Chondrocyte (in vitro differentiated cells): ENCODE measurements at places on chromosomes 3 and 15. TPM values are rescaled to one million over a fixed set of nuclear protein-coding genes. Genes with fewer than 3 reads are reported as not detected.

MYL3 gene
- 0.22 to 0.82 TPM in 2 of 3 replicates, not detected in the other for total RNA-seq

CELSR3 gene
- total RNA-seq: 9.6 to 11.4 TPM (median 10.5 TPM) in 3 replicates

CPLX3 gene
- not detected in 3 replicates for total RNA-seq

GRK7 gene
- total RNA-seq: not detected in 3 replicates

PLSCR4 gene
- total RNA-seq: 17.5 to 29.9 TPM (median 18.9 TPM) in 3 replicates

ST3GAL6 gene
- 0.32 TPM in 1 of 3 replicates, not detected in the others for total RNA-seq

LYZL4 gene
- not detected in 3 replicates for total RNA-seq

ARIH2 gene
- total RNA-seq: 61.7 to 69.9 TPM (median 69.2 TPM) in 3 replicates

CTDSPL2 gene
- 41.7 to 48.6 TPM (median 43.1 TPM) in 3 replicates for total RNA-seq

TNFAIP8L3 gene
- 4.6 to 6.1 TPM (median 5.4 TPM) in 3 replicates for total RNA-seq

ALDH1A3 gene
- 0.51 to 0.55 TPM in 2 of 3 replicates, not detected in the other for total RNA-seq

COLQ gene
- total RNA-seq: 4.2 to 5.6 TPM (median 4.4 TPM) in 3 replicates

GRIP2 gene
- 0.20 to 0.63 TPM in 2 of 3 replicates, not detected in the other for total RNA-seq

ADIPOQ gene
- total RNA-seq: 0.05 TPM in 1 of 3 replicates, not detected in the others

ITPKA gene
- total RNA-seq: 0.32 to 0.36 TPM in 2 of 3 replicates, not detected in the other

ACVR2B gene
- 4.3 to 5.2 TPM (median 4.9 TPM) in 3 replicates for total RNA-seq
